ENCODE measurements at places on chromosomes 13 and 19.

- DNase-seq: no peak
Measured at GRCh38 chr13:113648216-113648610, 9.8 kb downstream of the ATP4B start.

DNA sequence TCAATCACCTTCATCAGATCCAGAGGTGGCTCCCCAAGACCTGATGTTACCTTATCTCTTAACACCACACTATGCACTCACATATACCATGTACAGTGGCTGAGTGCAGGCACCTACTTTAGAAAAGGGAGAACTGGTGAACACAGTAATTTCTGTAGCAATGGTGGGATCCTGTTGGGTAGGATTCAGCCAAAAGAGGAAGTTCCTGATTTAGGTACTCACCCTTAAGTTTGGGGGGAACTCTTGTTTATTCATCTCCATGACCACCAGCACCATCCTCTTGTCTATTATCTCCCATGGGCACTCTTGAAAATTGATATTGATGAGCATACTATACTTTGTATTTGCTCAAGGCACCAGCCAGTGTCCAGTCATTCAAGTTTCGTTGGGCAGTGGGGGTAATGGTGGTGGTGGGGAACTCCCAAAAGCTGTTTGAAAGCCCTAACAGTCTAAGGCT is 324.4 kb downstream of the LMO7 start:
- no peak for DNase-seq

DNA sequence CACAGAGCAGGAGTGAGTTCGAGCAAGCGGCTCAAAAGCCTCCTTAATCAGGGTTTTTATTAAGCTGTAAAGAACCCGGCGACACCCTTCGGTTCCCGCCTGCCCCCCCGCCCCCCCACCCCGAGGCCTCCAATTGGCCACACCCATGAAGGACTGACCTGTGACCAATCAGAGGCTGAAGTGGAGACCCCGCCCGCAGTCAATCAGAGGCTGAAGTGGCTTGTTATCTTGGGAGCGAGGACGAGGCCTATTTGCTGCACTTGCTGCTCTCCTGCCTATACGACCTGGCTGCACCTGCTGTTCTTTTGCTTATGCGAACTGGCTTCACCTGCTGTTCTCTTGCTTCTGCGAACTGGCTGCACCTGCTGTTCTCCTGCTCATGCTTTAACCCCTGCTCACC is 844.9 kb downstream of the OLFM4 start:
- no peak for DNase-seq

DNA sequence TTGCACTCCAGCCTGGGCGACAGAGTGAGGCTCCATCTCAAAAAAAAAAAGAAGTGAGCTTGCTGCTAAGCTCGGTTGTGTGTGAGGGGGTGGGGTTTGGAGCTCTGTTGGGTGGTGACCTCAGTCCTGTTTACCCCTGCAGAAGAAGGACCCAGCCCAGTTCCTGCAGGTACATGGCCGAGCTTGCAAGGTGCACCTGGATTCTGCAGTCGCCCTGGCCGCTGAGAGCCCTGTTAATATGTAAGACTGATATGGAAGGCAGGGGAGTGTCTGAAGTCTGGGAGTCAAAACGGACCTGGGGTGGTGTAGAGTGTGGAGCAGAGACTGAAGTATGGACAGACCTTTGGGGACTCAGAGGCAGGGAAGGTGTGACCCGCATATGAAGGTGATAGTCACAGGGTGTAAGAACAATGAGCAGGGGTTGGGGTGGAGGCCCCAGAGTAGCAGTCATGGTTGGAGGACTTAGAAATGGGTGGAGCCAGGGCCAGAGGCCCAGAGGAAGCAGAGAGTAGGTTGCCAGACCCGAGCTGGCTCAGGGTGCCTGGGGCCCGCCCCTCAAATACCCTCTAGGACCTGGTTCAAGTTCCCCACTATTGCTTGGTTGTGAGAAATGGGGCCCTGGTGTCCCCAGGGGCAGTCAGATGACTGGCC is 13.2 kb downstream of the CLASRP start:
- no peak for DNase-seq

- no peak for DNase-seq
Measured at GRCh38 chr19:47381653-47382279, 32.7 kb downstream of the DHX34 start.

DNA sequence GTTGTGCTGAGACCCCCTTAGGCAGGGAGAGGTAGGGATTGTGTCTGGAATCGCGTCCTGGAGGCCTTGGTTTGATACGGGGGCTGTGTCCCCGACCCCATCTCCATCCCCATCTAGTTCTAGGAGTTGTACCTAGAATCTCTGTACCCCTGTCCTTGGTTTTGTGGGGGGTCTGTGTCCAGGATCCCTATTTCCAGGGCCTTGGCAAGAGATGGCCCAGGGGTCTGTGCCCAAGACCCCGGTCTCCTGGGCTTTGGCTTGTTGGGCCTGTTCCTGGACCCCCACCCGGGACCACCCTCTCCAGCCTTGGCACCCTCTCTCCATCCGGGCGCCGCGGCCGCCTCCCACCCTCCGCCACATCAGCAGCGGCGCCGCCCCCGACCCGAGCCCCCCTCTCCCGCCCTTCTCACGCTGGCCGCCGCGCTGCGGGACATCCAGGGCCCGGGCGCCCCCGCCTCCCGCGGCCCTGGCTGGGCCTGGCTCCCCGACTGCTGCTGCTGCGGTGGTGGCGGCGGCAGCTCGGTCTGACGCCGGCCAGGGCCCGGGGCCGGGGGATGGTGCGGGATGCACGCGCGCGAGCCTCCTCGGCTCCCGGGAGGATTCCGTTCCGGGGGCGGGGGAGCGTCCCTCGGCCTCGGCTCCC is at the start of gene NUMBL:
Gene NUMBL (minus strand): TSS at position 602 of the 643 bp plus-strand sequence. CDS start 168 bp downstream, at position 434.
- no peak for DNase-seq

DNA sequence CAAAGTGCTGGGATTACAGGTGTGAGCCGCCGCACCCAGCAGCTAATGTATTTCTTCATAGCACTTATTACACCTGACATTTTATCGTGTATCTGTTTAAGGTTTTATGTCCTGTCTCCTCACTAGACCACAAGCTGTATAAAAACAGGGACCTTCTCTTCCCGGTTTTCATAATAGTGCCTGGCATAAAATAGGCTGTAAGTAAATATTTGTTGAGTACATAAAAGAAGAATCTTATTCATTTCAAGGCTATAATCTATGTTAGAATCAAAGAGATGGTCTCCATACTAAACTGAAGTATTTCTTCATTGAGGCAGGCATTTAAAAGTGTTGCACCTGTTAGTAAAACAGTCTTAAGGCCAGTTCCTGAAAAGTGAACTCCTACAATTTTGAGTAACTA is 194.0 kb downstream of the SHISA2 start:
- no peak for DNase-seq

DNA sequence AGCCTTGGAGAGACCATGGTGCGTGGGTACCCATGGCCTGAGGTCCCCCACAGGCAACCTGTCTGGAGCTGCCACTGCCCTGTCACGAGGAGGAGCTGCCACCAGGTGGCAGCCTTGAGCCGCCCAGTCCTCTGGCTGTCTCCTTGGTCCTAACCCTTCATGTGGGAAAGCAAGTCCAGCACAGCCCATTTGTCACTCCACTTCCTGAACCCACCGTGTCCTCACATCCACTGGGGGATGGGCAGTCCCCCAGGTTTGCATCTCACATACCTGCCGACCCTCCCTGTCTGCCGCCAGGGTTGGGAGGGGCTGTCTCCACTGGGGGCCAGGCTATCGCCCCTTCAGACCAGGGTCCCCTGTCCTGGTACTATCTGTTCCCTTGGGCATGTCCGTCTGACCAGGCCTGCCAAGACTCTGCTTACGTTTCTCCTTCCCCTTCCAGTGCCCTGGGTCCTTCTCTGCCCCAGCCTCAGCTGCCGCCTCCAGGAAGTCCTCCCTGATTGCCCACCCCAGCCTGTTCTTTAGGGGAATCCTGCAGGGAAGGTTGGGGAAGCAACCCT is 4.5 kb downstream of the FAM174C start:
- DNase-seq: no peak

GRCh38 chr13:96165840-96166239 is 75.9 kb downstream of the HS6ST3 start:
- DNase-seq: no peak

DNA sequence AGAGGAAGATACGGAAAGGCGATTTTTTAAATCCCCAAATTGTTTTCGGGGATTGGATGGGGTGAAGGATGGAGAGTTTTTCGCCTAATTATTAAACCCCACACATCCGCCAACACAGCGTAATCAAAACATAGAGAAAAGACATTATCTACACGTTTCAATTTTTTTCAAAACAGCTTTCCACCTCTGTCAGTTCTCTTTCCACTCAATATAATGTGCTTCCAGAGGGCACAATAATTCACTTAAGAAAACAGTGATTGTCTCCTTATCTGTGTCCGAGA is 435 bp upstream of the OBI1 start:
- no peak for DNase-seq

Data from right renal cortex interstitium (tissue), 3 donors.